ENCODE measurements at places on chromosomes 4 and X. TPM values are rescaled to one million over a fixed set of nuclear protein-coding genes. Genes with fewer than 3 reads are reported as not detected.

Gene MID1IP1
- total RNA-seq = 35.0 TPM

Gene NLRP2B
- not detected for total RNA-seq

Gene H2BW2
- total RNA-seq = not detected

Gene BMPR1B
- total RNA-seq = 0.45 TPM

Gene PRR32
- not detected for total RNA-seq

Gene C1QTNF7
- total RNA-seq = 1.8 TPM

Gene NR3C2
- 7.1 TPM for total RNA-seq

Gene NUDT10
- total RNA-seq = not detected

Gene ZNF330
- total RNA-seq = 34.6 TPM

Gene SPRY1
- 343 TPM for total RNA-seq

Gene GLRA3
- total RNA-seq = not detected

Gene F11
- not detected for total RNA-seq

Gene SPARCL1
- total RNA-seq = 302 TPM
